ENCODE measurements at places on chromosomes 12 and 14. TPM values are rescaled to one million over a fixed set of nuclear protein-coding genes. Genes with fewer than 3 reads are reported as not detected.

The TEP1 gene
- 34.5 TPM for total RNA-seq

The SMCO2 gene
- total RNA-seq: not detected

The HCAR2 gene
- total RNA-seq: not detected

The COPZ1 gene
- 111 TPM for total RNA-seq

The RPGRIP1 gene
- not detected for total RNA-seq

The ACRBP gene
- total RNA-seq: 0.16 TPM

The PARP2 gene
- total RNA-seq: 4.6 TPM
